GM12892 (cell line): ENCODE measurements at places on chromosomes 4 and X.

DNA sequence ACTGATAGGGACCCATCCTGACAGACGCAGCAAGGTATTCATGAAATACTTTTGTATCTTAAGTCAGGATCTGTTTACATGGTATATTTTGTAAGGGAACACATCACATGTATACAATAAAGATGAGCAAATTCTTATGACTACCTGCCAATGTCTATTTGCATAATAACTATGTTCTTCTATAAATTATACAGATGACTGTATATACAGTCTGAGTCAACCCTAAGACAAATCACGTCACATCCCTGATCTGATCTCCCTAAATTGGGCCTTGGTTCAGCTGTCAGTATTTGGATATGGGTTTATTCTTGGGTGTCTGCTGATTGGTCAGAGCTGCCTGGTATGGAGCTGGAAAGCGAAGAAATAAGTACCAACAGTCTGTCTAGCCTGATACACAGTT, 93.3 kb downstream of the SERPINA7 start:
- DNase-seq, result no peak

DNA sequence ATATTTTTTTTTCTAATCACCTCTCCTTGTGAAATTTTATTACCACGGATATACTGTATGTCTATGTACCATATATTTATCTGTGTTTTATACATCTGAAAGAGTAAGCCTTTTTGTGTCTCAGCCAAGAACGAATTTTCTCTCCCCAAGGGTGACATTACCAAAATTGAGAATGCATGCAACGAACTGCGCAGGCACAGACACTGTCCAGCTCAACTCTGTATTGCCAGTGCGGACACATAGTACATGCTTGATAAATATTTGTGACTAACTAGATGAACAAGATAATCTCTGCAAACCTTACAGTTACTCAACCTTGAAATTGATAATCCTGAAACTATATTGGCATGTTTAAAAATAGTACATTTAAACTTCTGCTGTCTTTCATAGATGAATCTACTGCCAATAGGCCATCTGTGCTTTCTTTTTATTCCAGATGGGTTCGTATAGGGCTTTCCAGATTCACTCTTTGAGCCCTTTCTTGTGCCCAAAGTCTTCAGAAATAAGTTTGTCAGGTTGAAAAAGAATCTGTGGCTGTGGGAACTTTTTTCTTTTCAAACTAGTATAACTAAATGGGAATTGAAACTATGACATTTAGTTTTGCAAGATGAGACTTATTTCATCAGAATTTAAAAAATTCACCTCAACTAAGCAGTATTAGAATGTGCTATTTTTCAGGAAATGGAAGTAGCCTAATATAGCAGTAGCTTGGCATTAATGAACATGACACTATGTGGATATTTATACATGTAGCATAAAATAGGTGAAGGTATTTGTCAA, 38.9 kb downstream of the DTHD1 start:
- no peak for DNase-seq

DNA sequence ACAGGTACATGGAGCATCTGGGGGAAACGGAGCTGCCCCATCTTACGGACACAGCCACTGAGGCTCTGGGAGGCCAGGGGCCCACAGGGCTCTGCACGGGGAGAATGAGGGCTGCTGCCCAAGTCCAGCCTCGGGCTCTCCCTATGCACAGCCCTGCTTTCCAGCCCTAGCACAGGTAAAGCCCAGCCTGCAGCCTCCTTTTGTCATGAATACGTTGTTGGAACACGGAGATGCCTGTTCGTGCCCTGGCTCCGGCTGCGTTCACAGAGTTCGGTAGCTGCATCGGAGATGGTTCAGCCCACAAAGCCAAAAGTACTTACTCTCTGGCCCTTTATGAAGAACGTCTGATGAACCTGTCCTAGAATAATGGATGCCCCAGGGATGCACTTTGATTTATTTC, 68.7 kb upstream of the AFAP1 start:
- DNase-seq, result no peak

DNA sequence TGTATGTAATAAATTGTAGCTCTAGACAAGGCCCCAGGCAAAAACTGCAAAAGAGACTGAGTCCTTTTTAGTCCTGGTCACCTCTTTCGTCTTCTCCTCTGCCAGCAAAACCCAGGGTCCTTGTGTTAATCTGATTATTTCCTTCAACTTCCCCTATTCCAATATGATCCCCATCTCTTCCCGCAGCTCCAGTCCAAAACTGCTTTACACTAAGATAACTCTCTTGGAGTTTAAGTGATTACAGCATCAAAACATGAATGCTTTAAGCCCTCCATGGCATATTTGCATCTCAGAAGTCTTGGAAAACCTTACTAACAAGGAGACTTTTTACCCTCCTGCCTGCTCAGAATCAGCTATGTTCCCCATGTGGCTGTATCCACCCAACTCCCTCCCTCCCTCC, 59.3 kb downstream of the MAGEA1 start:
- no peak for DNase-seq

DNA sequence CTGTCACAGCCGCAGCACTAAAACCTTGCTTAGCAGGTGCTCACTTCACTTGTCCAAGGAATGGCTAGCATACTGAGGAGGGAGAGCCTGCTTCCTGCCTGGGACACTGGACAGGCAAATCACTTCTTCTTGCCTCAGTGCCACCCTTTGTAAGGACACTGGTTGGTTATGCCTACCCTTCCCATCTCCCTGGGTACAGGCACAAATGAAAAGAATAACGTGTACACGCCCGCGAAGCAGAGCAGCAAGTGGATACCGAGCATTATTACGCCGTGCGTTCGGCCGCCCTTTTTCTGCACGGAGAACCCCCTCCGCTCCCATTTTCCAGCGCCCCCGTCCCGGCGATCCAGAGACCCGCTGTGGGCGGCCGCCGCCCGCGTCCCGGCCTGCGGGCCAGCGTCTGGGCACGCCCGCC, 338 bp upstream of the KLHL2 start:
- peak; percentile 20 for DNase-seq

GRCh38 chr4:29565256-29565655, 1154.9 kb upstream of the PCDH7 start:
- DNase-seq, result no peak

DNA sequence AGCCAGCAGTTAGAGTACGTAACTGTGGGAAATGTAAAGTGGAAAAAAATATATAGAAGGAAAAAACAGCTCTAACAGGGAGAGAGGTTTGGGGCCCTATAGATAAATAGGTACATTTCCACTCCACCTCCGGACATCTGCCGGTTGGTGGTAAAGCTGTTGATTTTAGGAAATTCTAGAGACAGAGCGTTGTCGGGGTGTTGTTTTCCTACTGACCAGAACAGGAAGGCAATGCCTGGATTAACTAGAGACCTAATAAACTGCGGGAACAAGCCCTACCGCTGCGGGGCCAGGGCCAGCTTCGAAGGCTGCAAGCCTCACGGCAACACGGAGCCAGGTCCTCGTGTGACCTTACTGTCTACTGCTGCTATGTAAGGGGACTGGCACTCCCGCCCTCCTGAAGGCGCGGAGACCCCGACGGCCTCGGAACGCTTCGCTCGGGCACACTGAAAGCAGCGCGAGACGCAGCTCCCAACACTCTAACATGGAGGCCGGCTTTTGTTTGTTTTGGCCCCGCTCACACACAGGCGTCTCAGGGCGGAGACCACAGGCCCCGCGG, 702 bp upstream of the CDKN2AIP start:
- DNase-seq, result no peak

DNA sequence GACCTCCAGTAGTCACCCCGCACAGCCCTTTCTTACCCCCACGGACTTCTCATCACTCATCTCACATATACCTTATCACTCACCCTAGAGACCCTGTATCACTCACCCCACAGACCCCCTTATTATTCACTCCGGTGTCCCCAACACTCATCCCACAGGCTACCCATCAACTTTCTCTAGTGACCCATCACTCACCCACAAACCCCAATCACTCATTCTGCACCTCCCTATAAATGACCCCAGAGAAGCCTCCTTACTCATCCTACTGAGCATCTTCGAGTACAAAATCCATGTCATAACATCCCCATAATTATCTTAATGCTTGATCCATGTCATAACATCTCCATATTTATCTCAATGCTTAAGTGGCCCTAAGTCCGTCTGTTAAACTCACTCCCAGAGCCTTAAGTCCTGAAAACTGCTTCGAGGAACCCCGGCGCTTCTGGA, 934 bp downstream of the ZNF41 start:
- DNase-seq, result no peak

DNA sequence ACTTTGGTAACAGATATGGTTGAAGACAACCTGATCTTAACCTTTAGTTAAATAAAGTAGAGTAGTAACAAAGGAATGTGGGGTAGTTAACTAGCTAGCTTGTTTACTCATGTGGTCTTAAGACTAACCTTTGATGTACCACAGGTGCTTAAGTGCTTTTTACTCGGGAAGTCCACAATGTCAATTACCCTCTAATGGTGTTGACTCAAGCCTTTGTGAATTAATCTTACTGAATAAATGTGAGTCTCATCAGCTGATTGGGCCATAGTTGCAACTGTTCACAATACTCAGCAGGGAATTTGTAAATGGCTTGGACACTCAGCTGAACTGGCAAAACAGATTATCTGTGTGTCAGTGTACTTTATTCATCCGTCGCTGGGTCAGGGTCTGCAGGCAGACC, 119.0 kb upstream of the UGT8 start:
- DNase-seq, result no peak

- DNase-seq, result no peak
Observed at GRCh38 chr4:110682311-110682710, 59.4 kb upstream of the PITX2 start.

DNA sequence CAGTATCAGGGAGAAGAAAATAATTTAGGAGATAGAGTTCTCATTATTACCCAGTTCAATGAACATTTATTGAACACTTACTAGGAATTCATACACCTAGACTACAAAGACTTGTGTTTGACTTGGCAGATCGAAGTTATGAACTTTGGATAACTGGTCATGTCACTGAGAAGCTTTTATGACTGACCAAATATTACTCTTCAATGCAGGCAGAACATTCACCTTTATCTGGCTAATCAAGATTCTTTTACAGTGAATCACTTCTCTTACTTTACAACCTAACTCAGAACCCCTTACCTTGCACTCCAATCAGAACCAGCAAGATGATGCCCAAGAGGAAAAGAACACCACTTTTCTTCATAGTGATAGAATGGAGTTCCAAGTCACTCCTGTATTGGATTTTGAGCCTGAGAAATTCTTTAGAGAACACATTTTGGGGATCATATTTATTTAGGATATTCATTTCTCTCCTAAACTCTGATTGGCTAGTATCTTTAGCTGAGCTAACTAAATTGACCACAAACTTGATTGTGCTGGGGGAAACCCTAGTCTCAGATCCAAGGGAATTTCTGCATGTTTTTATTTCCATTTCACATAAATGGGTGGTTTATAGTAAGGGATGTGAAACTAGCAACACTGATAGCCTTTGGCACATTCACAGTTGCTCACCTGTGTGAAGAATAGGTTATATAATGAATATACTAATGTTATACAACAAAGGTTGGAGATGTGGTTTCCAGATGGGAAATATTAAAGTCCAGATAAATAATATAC, at the start of gene CXCL9:
Gene CXCL9 (minus strand): TSS at position 421 of the 774 bp plus-strand sequence. CDS start 60 bp downstream, at position 361.
- DNase-seq, result no peak

- DNase-seq, result no peak
Observed at GRCh38 chr4:30723201-30723955, 3.2 kb downstream of the PCDH7 start.

- DNase-seq, result no peak
Observed at GRCh38 chrX:130702867-130703707, 199.9 kb downstream of the ENOX2 start.

- no peak for DNase-seq
Observed at GRCh38 chr4:95360256-95360903, 188.4 kb downstream of the UNC5C start.

DNA sequence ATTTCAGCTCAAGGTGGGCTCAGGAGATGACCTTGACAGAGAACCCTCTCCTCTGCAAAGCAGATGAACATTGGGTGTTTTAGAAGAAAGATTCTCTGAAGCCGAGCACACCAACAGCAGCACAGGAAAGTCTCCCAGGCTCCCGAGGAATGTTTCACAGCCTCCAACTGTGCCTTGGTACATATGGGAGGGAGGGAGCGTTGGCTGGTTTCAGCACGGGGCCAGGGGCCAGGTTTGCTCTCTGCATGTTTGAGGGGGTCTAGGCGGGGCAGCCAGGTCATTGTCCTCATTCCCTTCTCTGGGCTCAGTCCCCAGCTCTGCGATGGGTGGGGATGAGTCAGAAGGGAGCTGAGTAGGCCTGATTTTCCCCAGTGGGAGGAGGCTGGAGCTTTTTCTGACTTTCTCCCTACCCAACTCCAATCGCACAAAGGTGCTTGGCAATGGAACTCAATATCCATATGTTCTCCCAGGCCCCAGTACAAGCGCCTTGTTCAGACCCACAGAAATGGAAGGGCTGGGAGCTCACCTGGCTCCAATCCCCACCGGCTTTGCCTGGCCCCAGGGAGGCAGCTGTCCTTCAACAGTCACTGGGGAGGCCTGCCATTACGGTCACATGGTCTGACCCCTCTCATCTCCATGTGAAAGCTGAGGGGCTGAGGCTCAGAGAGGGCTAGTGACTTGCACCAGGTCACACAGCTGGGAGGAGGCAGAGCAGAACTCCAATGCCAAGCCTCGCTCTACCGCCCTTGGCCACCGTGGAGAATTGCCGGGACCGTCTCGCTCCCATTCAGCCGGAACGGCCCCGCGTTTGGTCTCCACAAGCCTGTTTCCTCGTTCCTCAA, 108.4 kb upstream of the AFAP1 start:
- DNase-seq, result no peak

GRCh38 chr4:21192367-21192766, 492.1 kb downstream of the PACRGL start:
- DNase-seq, result no peak

- DNase-seq, result no peak
Observed at GRCh38 chrX:119231936-119232445, 4.1 kb upstream of the PGRMC1 start.

DNA sequence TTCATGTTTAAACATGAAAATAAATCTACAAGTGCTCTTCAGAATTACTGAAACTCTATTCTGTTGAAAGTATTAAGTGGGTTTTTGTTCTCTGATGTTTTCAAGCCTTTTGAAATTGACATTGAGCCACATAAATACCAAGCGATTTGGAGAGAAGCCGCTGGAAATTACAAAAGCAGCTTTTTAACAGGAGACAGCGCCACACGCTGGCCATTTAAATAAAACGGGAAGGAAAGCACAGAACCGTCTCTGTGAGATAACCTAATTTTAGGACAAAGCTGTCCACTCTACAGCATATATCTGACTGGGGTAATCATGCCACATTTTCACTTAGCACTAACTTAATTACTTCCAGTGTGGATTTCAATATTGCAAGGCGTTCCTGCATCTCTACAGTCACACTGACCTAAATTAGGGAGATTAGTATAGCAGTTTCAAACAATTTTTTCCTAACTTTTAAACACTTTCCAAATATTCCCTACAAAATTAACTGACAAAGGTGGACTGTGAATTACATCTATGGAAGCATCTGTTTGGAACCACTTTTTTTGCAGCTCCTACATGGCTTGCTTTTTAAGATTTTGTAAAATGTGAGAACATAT, 6.8 kb upstream of the ANOS1 start:
- no peak for DNase-seq

GRCh38 chrX:46184749-46185148, 360.5 kb downstream of the ZNF674 start:
- no peak for DNase-seq

GRCh38 chrX:37998586-37999262, 7.6 kb upstream of the SYTL5 start:
- DNase-seq, result no peak
